Foreskin keratinocyte (primary cell): ENCODE measurements at places on chromosomes 1 and 21.
A peak's percentile ranks its signal among the peaks of the same experiment; 100 is the strongest.

- no peak for DNase-seq
These were observed 2082.6 kb downstream of the MRPL39 start for GRCh38 chr21:23524685-23525084.

DNA sequence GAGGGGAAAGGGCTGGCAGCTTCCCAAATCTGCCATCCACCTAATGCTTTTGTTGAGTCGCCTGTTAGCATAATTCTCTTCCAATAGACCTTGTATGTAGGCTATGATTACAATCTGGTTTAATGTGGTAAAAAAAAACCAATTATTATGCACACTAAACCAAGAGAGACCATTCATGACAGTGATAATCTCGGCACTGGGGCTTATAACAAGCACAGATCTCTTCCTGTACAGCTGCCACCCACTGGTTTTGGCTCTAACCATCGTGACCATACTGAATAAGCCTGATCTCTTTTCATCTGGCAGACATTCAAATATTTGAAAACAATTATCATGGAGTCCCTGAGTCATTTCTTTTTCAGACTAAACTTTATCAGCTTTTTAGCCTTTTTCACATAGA is 12.0 kb upstream of the SYT14 start:
- peak; percentile 46 for DNase-seq

GRCh38 chr1:89363638-89364536 is at the start of gene GBP6:
TSS of gene GBP6 (plus strand) at chr1:89364059. CDS start at chr1:89368552, 4,493 bp downstream.
- peak; percentile 86 for DNase-seq

GRCh38 chr1:216458812-216459211 is 35.6 kb upstream of the USH2A start:
- DNase-seq, result no peak

- no peak for DNase-seq
These were observed 25.2 kb downstream of the LAMC1 start for GRCh38 chr1:183048087-183049085.

- DNase-seq, result no peak
These were observed 283.9 kb downstream of the PBX1 start for GRCh38 chr1:164842870-164843269.

GRCh38 chr1:154158307-154159125 is 3.6 kb upstream of the NUP210L start:
- DNase-seq, result no peak
